Activated CD4-positive, alpha-beta T cell treated with anti-CD3 and anti-CD28 coated beads for 36 hours (primary cell): ENCODE measurements at places on chromosomes 12 and 14. TPM values are rescaled to one million over a fixed set of nuclear protein-coding genes. Genes with fewer than 3 reads are reported as not detected.
A peak's percentile ranks its signal among the peaks of the same experiment; 100 is the strongest.

DNA sequence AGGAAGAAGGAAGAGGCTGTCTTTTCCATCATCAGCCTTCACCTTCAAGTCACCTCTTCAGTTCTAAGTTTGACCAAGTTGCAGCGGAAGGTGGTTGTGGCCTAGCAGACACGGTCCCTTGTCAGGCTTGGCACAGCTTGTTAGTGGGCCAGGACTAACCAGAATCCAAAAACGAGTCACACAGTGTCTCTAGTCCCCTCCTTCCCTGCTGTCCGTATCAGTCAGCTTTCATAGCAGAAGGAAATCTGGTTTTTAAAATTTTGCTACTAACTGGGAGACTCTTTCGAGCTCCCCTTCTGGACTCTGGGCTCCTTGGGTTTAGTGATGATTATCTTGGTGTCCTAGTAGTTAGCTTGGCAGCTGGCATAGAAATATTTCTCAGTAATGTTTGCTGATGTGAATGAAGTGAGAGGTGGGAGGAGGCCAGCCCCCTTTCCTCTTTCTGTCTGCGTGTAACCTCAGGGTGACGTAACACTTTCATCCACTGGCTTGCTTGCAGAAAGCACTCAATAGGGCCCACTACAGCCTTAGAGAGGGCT, 3.8 kb downstream of the ETV6 start:
- DNase-seq: peak; percentile 77

DNA sequence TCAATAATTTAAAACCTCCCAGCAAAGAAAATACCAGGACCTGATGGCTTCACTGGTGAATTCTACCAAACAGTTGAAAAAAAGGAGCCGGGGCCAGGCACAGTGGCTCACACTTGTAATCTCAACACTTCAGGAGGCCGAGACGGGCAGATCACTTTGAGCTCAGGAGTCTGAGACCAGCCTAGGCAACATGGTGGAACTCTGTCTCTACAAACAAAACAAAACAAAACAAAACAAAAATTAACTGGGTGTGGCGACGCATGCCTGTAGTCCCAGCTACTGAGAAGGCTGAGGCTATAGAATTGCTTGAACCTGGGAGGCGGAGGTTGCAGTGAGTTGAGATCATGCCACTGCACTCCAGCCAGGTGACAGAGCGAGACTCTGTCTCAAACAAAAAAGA, 13.7 kb upstream of the TROAP start:
- no peak for DNase-seq

DNA sequence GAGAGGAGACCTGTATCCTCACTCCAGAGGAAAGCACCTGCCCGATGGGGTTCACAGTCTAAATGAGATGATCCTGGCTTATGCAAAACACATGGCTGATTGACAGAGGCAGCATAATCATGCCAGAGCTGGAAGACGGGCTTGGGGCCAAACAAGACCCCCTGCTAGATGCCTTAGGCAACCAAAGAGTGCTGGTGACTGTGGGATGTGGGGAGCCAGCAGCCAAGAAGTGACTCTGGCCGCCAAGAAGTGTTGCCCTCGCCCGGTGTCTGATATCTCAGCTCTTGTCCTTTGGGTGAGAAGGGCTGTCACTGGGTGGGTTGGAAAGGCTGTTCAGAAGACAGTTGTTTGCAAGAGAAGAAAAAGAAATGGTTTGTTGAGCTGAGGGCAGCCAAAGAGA, 56.7 kb downstream of the PLEKHG3 start:
- no peak for DNase-seq

GRCh38 chr12:107990325-107990724, 138.8 kb upstream of the WSCD2 start:
- DNase-seq: peak; percentile 69

DNA sequence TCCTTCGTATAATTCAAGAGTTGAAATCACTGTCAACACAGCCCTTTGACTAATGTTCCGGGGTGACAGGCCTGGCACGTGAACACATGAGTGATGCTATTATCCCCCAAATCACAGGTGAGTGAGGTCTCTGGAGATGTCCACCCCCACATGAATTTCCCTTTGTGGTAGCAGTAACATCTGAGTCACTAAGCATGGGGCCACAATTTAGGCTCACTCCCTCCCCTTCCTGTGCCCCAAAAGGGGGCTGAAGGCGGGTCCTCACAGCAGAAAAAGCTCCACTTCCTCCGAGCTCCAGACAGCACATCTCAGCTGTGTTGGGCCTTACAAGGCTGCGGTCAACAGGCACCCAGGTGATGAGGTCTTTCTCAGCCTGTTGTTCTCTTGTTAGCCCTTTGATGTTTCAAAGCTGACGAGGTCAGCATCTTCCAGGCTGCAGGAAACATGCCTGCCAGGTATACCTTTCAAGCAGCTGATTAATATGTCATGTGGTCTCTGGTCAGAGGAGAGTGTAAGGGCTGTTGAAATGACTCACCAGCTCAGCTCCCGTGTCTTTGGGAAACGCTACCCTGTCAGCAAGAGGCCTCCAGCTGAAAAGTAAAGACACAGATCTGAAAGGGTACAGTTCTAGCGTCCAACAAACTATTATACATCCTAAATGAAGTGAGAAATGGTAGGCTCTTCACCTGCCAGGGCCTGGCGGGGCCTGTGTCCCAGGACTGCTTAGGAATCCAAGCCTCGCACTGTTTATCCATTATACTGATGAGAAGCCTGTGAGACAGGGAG, 107.3 kb downstream of the ZFP36L1 start:
- DNase-seq: peak; percentile 86

The PRKD1 gene
- total RNA-seq: not detected

The SCNN1A gene
- total RNA-seq: not detected

The RPS6KL1 gene
- 5.6 TPM for total RNA-seq
